Vein endothelial cell (primary cell): ENCODE measurements at places on chromosomes 7 and 10. TPM values are rescaled to one million over a fixed set of nuclear protein-coding genes. Genes with fewer than 3 reads are reported as not detected.

The LRRD1 gene
- under 0.01 and 0.19 TPM in 2 replicates for total RNA-seq

The ZNF365 gene
- total RNA-seq = under 0.01 TPM in 1 of 2 replicates, not detected in the other

The HUS1 gene
- total RNA-seq = 20.9 and 28.1 TPM in 2 replicates

The EPO gene
- not detected in 2 replicates for total RNA-seq

The SPDYE1 gene
- not detected in 2 replicates for total RNA-seq
